Right lobe of liver (tissue), 6 donors: ENCODE measurements at places on chromosomes 5 and 9. TPM values are rescaled to one million over a fixed set of nuclear protein-coding genes. Genes with fewer than 3 reads are reported as not detected.
A peak's percentile ranks its signal among the peaks of the same experiment; 100 is the strongest.

HMGCR gene
- 9.6 TPM for total RNA-seq

HTR4 gene
- total RNA-seq = 0.23 TPM

INSL4 gene
- not detected for total RNA-seq

PCDHGB2 gene
- total RNA-seq = 2.8 TPM

PSD2 gene
- not detected for total RNA-seq

GRCh38 chr9:15176836-15177235, 130.2 kb downstream of the TTC39B start:
- no peak overlapping the region for H3K27ac ChIP-seq
- H3K4me3 ChIP-seq = no peak overlapping the region
- peaks cover 3% of the 10 kb centered on the region for H3K36me3 ChIP-seq
- no peak for DNase-seq
- no peaks in the 10 kb centered on the region for H3K4me1 ChIP-seq

DNA sequence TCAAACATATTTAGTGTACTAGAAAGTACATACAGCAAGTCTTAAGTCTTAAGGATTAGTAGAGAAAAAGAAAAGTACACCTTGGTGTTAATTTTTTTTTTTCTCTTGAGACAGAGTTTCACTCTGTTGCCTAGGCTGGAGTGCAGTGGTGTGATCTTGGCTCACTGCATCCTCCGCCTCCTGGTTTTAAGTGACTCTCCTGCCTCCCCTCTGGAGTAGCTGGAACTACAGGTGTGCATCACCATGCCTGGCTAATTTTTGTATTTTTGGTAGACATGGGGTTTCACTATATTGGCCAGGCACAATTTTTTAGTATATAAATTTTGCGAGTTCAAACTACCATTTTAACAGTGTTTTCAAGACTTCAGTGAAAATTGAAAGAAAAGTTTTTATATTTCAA, 1941.1 kb upstream of the CDH6 start:
- H3K36me3 ChIP-seq = no peaks in the 10 kb centered on the region
- DNase-seq = no peak
- no peaks in the 10 kb centered on the region for H3K4me1 ChIP-seq
- no peak overlapping the region for H3K4me3 ChIP-seq

DNA sequence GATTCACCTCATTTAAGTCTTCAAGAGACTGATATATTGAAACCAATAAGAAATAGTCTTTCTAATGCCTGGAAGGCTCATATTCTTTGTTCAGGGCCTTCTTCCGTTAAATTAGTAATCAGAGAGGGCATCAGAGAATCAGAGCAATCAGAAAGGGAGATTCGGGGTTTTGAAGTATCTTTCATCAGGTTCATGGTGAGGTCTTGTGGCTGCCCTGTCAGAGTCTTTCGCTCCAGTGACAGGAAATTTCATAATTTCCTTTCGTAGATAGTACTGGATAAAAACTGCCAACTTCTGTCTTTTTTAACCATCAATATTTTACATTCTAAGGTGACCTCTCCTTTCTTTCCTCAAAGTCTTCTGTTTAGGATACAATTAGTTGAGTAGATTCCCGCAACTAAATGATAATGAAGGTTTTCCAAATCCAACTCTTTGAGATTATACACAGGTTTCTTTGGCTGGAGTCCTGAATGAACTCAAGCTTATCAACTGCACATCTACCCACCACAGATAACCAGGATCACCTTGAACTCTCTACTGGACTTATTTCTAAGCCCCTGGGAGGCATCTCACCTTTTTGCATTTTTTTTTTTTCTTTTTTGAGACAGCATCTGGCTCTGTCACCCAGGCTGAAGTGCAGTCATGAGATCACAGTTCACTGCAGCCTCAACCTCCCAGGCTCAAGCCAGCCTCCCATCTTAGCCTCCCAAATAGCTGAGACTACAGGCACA, 5.5 kb downstream of the IL31RA start:
- H3K4me1 ChIP-seq = no peaks in the 10 kb centered on the region
- no peak for DNase-seq
- no peak overlapping the region for H3K27ac ChIP-seq
- no peaks in the 10 kb centered on the region for H3K36me3 ChIP-seq

DNA sequence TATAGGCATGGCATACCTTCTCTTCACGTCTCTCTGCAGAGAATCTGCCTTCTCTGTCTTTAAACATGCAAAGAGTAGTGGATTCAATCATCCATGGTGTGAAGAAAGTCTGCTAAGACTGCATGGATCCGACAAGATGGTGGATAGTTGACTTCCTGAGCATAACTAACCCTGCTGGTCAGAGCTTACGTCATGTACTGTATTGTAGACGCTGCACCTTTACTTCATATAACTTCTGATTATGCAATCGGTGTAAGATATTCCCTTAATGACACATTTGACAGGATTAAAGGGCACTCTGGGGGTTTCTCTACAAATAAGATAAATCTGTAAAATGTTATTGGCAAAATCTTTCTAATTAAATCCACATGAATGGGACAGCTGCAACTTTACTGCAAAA, 240.3 kb upstream of the NREP start:
- H3K27ac ChIP-seq = no peak overlapping the region
- H3K36me3 ChIP-seq = no peaks in the 10 kb centered on the region
- H3K4me3 ChIP-seq = no peak overlapping the region
- no peaks in the 10 kb centered on the region for H3K27me3 ChIP-seq
- H3K4me1 ChIP-seq = no peaks in the 10 kb centered on the region

DNA sequence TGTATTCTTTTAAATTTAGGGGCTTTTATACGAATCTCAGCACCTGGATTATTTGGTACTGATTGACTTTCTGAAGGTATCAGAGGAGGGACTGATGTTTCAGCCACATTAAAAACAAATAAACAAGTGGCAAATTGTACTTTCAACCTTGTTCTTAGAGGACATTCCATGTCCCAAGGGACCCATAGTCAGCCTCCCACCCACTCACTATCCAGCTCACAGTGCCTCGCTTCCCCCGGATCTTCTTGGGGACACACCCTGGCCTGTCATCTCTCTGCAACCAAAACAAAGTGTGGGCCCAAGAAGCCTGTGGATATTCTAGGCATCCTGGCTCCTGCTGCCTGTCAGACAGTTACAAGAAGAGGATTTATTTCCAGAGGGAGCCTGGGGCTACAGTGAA, 8.8 kb upstream of the BOD1 start:
- no peaks in the 10 kb centered on the region for H3K27me3 ChIP-seq
- peaks cover 23% of the 10 kb centered on the region for H3K4me1 ChIP-seq
- no peak overlapping the region for H3K4me3 ChIP-seq
- H3K27ac ChIP-seq = no peak overlapping the region

GRCh38 chr5:2164586-2164985, 281.9 kb upstream of the IRX4 start:
- H3K27ac ChIP-seq = no peak overlapping the region
- DNase-seq = no peak
- H3K27me3 ChIP-seq = no peaks in the 10 kb centered on the region
- H3K36me3 ChIP-seq = no peaks in the 10 kb centered on the region
- no peaks in the 10 kb centered on the region for H3K4me1 ChIP-seq

DNA sequence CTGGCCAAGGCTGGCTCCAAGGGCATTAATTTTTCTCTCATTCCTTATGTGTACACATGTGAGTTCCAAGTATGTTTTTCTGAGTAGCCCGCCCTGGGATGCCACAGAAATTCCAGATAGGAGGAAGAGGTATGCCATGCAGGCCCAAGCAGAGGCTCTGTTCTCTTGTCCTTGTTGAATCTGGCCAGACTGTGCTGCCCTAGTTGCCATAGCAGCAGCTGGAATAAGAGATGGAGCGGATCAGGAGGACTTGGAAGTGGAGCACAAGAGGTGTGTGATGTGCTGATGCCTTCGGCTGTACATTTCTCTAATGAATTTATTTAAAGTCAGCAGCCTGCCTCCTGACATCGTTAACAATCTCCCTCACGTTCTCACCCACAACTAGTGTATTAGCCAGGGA, 235.6 kb upstream of the RPS23 start:
- no peak for DNase-seq
- H3K4me3 ChIP-seq = no peak overlapping the region
- no peak overlapping the region for H3K27ac ChIP-seq

DNA sequence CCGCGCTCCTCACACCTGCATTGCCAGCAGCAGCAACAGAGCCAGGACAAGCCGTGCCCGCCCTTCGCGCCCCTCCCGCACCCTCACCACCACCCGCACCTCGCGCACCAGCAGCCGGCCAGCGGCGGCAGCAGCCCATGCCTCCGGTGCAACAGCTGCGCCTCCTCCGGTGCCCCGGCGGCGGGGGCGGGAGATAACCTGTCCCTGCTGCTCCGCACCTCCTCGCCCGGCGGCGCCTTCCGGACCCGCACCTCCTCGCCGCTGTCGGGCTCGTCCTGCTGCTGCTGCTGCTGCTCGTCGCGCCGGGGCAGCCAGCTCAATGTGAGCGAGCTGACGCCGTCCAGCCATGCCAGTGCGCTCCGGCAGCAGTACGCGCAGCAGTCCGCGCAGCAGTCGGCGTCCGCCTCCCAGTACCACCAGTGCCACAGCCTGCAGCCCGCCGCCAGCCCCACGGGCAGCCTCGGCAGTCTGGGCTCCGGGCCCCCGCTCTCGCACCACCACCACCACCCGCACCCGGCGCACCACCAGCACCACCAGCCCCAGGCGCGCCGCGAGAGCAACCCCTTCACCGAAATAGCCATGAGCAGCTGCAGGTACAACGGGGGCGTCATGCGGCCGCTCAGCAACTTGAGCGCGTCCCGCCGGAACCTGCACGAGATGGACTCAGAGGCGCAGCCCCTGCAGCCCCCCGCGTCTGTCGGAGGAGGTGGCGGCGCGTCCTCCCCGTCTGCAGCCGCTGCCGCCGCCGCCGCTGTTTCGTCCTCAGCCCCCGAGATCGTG, 517 bp downstream of the KCNN2 start:
- H3K27ac ChIP-seq = peak overlapping the region; percentile 90
- DNase-seq = no peak
- H3K36me3 ChIP-seq = no peaks in the 10 kb centered on the region
- no peaks in the 10 kb centered on the region for H3K27me3 ChIP-seq

GRCh38 chr5:164184158-164184557, 678.7 kb downstream of the MAT2B start:
- DNase-seq = no peak
- H3K4me3 ChIP-seq = no peak overlapping the region
- H3K36me3 ChIP-seq = no peaks in the 10 kb centered on the region
- no peaks in the 10 kb centered on the region for H3K27me3 ChIP-seq

GRCh38 chr9:134981829-134982228, 64.1 kb upstream of the FCN1 start:
- peak; percentile 23 for DNase-seq
- no peak overlapping the region for H3K27ac ChIP-seq
- H3K36me3 ChIP-seq = no peaks in the 10 kb centered on the region
